WERI-Rb-1 (cell line): ENCODE measurements at places on chromosomes 3 and 15.

GRCh38 chr3:16468002-16468335 is 45.5 kb downstream of the RFTN1 start:
- no peak for DNase-seq

- DNase-seq: no peak
These were observed 17.5 kb downstream of the TMEM158 start for GRCh38 chr3:45208586-45208985.

DNA sequence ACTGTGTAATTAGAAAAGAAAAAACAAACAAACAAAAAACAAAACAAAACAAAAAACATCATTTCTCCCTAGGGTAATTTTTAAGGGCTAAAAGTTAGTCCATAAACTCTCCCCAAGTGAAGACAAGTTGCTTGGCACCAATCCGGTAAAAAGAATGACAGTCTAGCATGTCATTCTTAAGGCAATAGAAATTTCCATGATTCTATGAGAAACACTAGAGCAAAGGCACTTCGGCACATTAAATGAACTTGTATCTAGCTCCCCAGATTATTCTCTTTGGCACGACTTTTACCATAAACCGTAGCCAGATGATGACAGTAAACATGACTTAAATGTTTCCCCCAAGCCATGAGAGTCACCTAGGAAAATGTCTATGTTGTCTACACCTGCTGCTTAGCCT is 10.1 kb downstream of the COL8A1 start:
- DNase-seq: no peak

GRCh38 chr3:38017445-38018295 is 11.8 kb downstream of the PLCD1 start:
- no peak for DNase-seq

DNA sequence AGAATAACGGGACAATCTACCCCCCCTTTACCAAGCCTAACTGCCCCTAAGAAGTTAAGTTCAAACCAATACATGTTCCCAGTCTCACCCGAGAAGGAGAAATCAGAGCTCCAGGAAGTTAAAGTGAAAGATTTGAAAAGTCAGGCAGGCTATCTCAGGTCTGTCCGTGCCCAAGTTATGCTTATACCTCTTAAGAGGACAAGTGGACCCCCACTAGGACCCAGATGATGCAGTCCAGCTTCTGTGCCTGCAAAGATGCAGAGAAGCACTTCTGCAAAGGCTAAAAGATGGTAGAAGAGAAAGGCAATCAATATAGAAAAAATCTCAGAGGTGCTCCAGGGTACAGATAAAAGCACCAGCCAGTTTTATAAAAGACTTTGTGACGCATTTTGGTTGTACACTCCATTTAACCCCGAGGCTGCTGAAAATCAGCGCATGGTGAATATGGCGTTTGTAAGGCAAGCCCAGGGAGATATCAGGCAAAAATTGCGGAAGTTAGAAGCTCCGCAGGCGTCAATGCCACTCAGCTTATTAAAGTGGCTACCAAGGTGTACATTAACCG is 9.8 kb upstream of the SLC9C1 start:
- DNase-seq: no peak

- no peak for DNase-seq
These were observed 40.0 kb upstream of the OR5H6 start for GRCh38 chr3:98223907-98224672.

GRCh38 chr15:40499931-40500330 is 29.1 kb downstream of the CHST14 start:
- no peak for DNase-seq

DNA sequence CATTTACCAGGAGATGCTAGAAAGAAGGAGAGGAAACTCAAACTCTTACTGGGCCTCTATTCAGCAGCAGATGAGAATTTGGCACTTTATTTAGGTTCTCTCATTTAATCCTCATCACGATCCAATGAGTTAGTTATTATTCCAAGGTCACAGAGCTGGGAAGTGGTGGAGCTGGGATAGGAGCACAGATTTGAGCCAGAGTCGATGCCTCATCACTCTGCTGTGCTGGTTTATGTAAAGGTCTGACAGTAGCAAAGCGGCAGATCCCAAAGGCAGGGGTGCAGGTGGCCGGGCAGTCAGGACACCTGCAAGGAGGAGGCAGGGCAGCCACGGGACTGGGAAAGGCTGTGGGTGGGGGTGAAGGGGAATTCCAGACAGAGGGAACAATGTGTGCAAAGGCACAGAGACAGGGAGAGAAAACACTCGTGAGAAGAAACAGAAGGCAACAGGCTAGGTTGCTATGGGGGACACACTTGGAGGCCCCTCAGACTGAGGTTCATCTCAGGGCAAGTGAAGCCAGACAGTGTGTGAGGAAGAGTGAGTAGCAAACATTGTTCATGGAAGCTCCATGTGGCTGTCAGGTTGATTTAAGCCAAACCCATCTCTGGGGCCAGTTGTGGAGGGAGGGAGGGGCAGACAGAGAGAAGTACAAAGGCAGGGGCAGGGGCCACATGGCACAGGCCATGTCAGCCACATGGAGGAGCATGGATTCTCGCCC is 26.8 kb downstream of the RAB6B start:
- no peak for DNase-seq

- no peak for DNase-seq
These were observed 38.5 kb downstream of the EPHB1 start for GRCh38 chr3:134833453-134834163.

- DNase-seq: no peak
These were observed 260.5 kb downstream of the C3orf38 start for GRCh38 chr3:88410259-88410658.
